ENCODE measurements at places on chromosomes 7 and 10.

GRCh38 chr10:72340510-72341261, 14.0 kb downstream of the DNAJB12 start:
- DNase-seq, result peak; percentile 83

DNA sequence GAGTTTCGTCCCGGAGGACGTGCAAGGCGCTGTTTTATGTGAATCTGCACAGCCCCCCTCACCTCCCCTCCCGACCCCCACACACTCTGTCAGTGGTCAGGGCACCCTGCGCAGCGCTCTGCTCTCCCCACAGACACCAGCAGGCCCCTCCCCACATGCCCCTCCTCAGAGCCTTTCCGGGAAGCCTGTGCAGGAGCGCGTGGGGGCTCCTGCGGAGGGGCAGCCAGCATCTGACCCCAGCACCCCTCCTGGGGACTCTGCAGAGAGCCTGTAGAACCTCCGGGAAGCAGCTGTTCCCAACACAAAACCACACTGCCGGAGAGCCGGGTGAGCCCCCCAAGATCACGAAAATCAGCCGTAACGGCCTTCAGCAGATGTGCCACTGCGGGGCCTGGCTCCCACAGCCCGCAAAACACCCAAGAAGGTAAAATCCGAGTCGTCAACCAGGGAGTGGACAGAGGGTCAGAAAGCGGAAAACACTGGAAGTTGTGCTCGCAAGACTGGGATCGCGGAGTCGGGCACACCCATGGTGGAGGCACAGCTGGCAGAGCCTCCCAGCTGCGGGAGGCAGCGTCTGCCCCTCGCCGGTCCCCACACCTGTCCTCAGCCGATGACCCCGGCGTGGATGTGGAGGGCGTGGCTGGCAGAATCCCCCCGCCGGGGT, 53.8 kb upstream of the PDGFA start:
- no peak for DNase-seq

GRCh38 chr7:137877027-137877675, 30.4 kb upstream of the DGKI start:
- no peak for DNase-seq

- DNase-seq, result no peak
Measured at GRCh38 chr10:102068216-102068615, 3.1 kb downstream of the HPS6 start.
